ENCODE measurements at places on chromosomes 2 and 18. TPM values are rescaled to one million over a fixed set of nuclear protein-coding genes. Genes with fewer than 3 reads are reported as not detected.
A peak's percentile ranks its signal among the peaks of the same experiment; 100 is the strongest.

The PAIP2B gene
- total RNA-seq, result 4.8 TPM

The ITGB6 gene
- not detected for total RNA-seq

The EML6 gene
- total RNA-seq, result 2.4 TPM

The PLCD4 gene
- 0.54 TPM for total RNA-seq

GRCh38 chr2:15040429-15041084 is 408.0 kb downstream of the LRATD1 start:
- no peak overlapping the region for H3K4me3 ChIP-seq
- H3K4me1 ChIP-seq, result no peaks in the 10 kb centered on the region
- H3K27ac ChIP-seq, result no peak overlapping the region
- H3K27me3 ChIP-seq, result peaks cover 6% of the 10 kb centered on the region

GRCh38 chr18:79245517-79246001 is 150.2 kb upstream of the NFATC1 start:
- H3K27me3 ChIP-seq, result no peaks in the 10 kb centered on the region
- no peak overlapping the region for H3K4me3 ChIP-seq
- no peak for DNase-seq
- peaks cover 4% of the 10 kb centered on the region for H3K4me1 ChIP-seq
- H3K27ac ChIP-seq, result no peak overlapping the region

DNA sequence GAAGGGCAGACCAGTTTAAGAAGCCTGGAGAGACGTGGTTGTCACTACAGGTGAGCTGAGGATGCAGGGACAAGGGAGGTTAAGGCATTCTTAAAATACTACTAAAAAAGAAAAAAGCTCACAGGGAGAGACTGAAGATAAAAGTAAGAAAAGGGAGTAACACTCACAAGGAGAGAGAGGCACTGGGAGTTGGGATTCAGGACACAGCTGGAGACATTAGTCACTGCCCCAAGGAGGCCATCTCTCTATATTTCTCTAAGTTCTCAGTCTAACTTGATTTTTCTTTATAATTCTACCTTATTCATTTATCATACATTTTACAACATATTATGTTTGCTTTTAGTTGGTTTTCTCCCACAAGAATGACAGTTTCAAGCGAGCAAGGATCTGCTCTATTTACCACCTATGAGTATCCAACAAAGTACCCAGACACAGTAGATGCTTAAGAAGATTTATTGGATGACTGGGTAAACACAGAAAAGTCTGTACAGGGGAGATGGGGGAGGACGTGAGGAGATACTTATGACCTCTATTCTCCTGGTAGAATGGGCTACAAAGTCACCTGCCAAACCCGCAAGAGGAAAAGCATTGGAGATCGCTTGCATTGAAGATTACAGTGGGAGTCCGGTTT is 2.2 kb downstream of the SERPINE2 start:
- no peak overlapping the region for H3K27ac ChIP-seq

GRCh38 chr2:226211439-226211838 is 588.2 kb downstream of the IRS1 start:
- H3K36me3 ChIP-seq, result no peaks in the 10 kb centered on the region
- no peak for DNase-seq
- H3K4me3 ChIP-seq, result no peak overlapping the region
- no peak overlapping the region for H3K27ac ChIP-seq
- H3K4me1 ChIP-seq, result no peaks in the 10 kb centered on the region

GRCh38 chr18:25467226-25467987 is 115.4 kb upstream of the ZNF521 start:
- no peaks in the 10 kb centered on the region for H3K36me3 ChIP-seq
- no peak for DNase-seq
- H3K4me3 ChIP-seq, result no peak overlapping the region
- no peak overlapping the region for H3K27ac ChIP-seq

GRCh38 chr2:72050734-72051133 is 96.9 kb downstream of the CYP26B1 start:
- no peak overlapping the region for H3K27ac ChIP-seq
- DNase-seq, result no peak
- no peaks in the 10 kb centered on the region for H3K36me3 ChIP-seq
- peaks cover 6% of the 10 kb centered on the region for H3K27me3 ChIP-seq
- H3K4me1 ChIP-seq, result no peaks in the 10 kb centered on the region
- H3K4me3 ChIP-seq, result no peak overlapping the region

DNA sequence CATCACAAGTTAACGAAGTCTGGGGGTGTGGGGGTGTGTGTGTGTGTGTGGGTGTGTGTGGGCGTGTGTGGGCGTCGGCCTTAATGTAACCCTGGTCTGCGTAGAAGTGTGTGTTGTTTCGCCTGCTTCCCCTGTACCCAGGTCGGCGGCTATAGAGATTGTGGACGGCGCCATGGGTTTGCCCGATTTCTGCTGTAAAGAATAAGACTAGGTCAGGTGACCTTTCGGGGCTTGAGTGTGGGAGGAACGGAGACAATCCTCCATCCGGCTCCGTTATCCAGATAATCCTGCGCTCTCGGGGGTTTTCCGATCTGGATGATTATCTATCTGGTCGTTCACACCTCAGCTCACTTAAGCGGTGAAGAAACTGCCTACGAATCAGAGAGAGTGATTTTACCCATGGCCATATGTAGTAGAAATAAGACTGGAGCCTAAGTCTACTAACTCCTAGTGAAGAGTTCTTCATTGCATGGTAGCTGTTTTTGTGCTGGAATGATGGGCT is 543 bp downstream of the HADHB start:
- no peak for DNase-seq
- peaks cover 36% of the 10 kb centered on the region for H3K4me1 ChIP-seq
- H3K4me3 ChIP-seq, result peak overlapping the region; percentile 96
- H3K36me3 ChIP-seq, result peaks cover 3% of the 10 kb centered on the region

GRCh38 chr2:113175042-113175628 is 1.4 kb downstream of the PSD4 start:
- peaks cover 64% of the 10 kb centered on the region for H3K4me1 ChIP-seq
- peak overlapping the region; percentile 95 for H3K4me3 ChIP-seq
- DNase-seq, result peak; percentile 73
- peak overlapping the region; percentile 90 for H3K27ac ChIP-seq
- no peaks in the 10 kb centered on the region for H3K27me3 ChIP-seq
- peaks cover 63% of the 10 kb centered on the region for H3K36me3 ChIP-seq

GRCh38 chr2:10161961-10162441 is 39.5 kb downstream of the RRM2 start:
- DNase-seq, result peak; percentile 18
- no peak overlapping the region for H3K4me3 ChIP-seq
- no peak overlapping the region for H3K27ac ChIP-seq
- H3K4me1 ChIP-seq, result peaks cover 15% of the 10 kb centered on the region

DNA sequence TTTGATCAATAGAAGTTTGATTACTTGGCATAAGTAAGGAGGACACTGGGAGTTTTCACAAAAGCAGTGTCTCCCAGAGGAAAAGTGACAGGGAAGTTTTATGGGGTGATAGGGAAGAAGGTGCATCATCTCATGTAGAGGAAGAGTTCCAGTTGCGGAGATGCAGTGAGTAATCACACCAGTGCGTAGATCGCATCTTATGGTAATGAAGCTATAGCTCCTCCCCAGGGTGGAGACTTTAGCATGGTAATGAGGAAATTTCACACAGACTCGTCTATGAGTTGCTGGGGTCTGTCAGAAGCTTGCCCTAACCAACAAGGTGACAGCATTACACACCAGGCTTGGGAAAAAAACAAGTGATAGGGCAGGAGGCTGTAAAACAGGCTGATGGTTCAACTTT is 49.0 kb downstream of the KYNU start:
- no peak for DNase-seq
- H3K36me3 ChIP-seq, result no peaks in the 10 kb centered on the region
- no peaks in the 10 kb centered on the region for H3K4me1 ChIP-seq
- H3K27ac ChIP-seq, result no peak overlapping the region

DNA sequence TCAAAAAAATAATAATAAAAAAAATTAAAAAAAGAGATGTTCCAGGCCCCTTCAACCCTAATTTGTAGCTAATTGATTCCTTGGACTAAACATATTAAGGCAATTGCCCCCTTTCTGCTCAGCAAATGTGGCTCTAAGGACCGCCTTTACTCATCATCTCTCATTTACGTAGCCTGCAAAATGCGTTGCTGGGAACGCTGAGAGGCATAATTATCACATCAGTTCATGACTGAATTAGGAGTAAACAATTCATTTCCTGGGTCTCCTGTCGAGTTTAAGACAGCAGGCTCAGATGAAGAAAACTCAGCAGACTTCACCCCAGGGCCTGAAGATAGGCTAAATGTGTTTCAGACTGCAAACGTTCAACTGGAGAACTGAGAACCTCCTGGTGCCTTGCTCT is 413.5 kb downstream of the NBAS start:
- no peak for DNase-seq
- no peaks in the 10 kb centered on the region for H3K27me3 ChIP-seq
- H3K27ac ChIP-seq, result no peak overlapping the region
- H3K4me1 ChIP-seq, result peaks cover 6% of the 10 kb centered on the region
- H3K4me3 ChIP-seq, result no peak overlapping the region

DNA sequence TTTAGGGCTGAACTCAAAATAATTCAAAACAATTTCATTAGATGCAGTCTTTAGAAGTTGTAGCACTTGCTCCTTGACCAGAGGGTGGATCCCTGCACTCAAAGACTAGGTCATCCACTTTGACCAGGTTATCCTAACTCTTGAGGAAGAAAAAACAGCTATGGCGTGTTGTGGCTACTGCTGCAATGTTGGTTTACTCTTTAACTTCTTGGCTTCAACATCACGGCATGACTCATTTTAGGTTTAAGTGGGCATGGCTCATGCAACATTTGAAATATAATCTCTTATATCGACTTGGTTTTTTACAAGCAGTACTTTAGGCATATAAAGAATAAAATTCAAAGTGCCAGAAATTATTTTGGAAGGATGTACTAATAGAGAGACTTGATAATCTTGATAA is 35.4 kb downstream of the ANKRD29 start:
- H3K27ac ChIP-seq, result no peak overlapping the region
- no peaks in the 10 kb centered on the region for H3K36me3 ChIP-seq
- peaks cover 20% of the 10 kb centered on the region for H3K27me3 ChIP-seq
- DNase-seq, result no peak
- H3K4me1 ChIP-seq, result no peaks in the 10 kb centered on the region
- H3K4me3 ChIP-seq, result no peak overlapping the region

- H3K27ac ChIP-seq, result no peak overlapping the region
- H3K4me1 ChIP-seq, result no peaks in the 10 kb centered on the region
- DNase-seq, result no peak
- H3K4me3 ChIP-seq, result no peak overlapping the region
These were observed 69.3 kb upstream of the SNTG2 start for GRCh38 chr2:881204-881918.

DNA sequence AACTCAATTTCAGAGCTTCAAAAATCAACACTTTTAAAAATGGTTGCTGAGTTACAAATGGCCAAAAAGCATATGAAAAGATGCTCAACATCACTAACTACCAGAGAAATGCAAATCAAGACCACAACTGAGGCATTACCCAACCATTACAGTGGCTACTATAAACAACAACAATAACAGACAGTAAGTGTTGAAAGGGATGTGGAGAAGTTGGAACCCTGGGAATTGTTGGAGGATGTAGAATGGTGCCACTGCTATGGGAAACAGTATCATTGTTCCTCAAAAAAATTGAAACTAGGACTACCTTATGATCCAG is 173.3 kb upstream of the SPRED2 start:
- no peak overlapping the region for H3K4me3 ChIP-seq
- no peaks in the 10 kb centered on the region for H3K27me3 ChIP-seq
- no peak for DNase-seq
- H3K36me3 ChIP-seq, result no peaks in the 10 kb centered on the region

- H3K27ac ChIP-seq, result no peak overlapping the region
- H3K27me3 ChIP-seq, result peaks cover 10% of the 10 kb centered on the region
- H3K36me3 ChIP-seq, result no peaks in the 10 kb centered on the region
- H3K4me3 ChIP-seq, result no peak overlapping the region
- H3K4me1 ChIP-seq, result no peaks in the 10 kb centered on the region
These were observed 274.6 kb downstream of the AFF3 start for GRCh38 chr2:99867770-99868169.

DNA sequence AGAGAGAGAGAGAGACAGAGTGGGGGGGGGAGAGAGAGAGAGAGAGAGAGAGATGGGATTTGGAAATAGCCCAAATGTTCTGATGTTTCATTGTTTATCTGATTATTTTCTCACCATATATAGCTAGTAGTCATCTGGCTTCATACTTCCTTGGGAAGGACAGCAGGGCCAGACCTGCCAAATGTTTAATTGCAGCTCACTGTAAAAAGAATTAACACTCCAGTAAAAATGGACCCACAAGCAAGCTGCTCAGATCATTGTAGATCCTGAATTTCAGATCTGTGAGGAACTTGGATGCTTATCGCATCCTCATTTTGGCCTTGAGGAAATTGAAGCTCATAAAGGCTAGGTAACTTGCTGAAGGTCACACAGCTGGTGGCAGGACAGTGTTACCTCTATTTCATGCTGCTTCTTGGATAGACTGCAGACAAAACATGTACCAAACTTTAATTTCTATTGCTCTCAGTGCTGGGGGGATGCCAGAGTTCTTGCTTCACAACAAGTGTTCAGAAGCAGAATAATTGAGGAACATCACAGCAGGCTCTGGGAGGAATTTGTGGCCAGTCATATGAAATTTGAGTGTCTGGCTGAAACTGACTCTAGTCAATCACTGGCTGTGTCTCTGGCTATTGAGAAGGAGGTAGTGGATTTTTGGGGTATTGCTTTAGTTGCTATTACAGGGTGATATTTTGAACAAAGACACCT is 223.5 kb downstream of the PIK3C3 start:
- DNase-seq, result no peak
- no peaks in the 10 kb centered on the region for H3K4me1 ChIP-seq
- no peak overlapping the region for H3K27ac ChIP-seq
- H3K4me3 ChIP-seq, result no peak overlapping the region

DNA sequence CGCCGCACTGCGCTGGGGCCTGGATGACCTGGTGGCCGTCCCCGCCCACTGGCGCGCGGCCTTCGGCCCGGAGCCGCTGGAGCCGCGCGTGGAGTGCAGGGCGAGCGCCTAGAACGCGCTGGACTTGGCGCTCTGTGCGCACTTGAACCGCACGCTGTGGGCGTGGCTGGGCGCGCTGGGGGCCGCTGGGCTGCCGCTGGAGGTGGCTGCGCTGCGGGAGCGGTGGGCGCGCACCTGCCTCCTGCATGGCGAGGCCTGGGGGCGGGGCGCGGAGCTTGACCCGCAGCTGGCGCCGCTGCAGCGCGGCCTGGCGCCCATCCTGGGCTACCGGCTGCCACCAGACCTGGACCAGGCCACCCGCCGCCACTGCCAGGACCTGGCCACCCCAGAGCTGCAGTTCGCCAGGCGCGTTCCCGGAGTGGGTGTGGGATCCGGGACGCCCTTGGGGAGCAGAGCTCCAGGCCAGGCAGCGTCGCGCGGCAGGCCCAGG is 9.9 kb downstream of the AQP12B start:
- no peak for DNase-seq
- H3K27me3 ChIP-seq, result peaks cover 50% of the 10 kb centered on the region

DNA sequence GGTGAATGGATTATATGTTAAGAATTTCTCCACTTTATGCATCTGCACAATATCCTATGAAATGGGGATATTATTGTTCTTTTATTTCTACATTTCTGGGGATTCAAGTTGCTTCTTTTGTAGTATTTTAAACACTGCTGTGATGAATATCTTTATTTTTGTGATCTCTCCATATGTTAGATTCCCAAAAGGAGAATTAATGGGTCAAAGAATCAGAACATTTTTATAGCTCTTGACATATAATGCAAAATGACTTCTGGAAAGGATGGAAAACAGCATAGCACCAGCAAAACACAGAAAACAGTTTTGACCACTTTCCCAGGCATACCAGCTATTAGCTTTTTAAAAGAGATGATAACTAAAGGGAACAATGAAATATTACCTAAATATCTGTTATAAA is 135.5 kb downstream of the NCKAP5 start:
- H3K4me1 ChIP-seq, result no peaks in the 10 kb centered on the region
- DNase-seq, result no peak
- no peaks in the 10 kb centered on the region for H3K27me3 ChIP-seq
- no peak overlapping the region for H3K27ac ChIP-seq
